Fibroblast of skin of left quadriceps (primary cell): ENCODE measurements at places on chromosomes 6 and 20.

- DNase-seq = no peak
These were observed 577.8 kb downstream of the MAFB start for GRCh38 chr20:40111282-40111681.

GRCh38 chr6:92617721-92618120 is 801.6 kb downstream of the EPHA7 start:
- no peak for DNase-seq

DNA sequence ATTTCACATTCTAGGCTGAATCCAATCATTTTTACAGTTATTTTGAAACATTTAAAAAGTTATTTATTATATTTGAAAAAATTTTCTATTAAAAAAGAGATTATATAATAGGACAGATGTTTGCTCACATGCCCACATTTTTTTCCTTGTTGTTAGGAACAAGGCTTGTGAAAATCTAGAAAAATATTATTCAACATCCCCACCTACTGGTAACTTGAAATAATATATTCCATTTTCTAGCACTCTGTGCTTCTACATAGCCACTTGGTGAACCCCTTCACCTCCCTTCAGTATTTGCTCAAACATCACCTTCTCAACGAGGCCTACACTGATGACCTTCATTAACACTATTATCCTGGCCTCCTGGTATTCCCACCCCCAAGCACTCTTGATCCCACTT is 18.3 kb upstream of the GPRC6A start:
- DNase-seq = no peak

- DNase-seq = peak; percentile 20
These were observed 189.7 kb downstream of the PACRG start for GRCh38 chr6:162917506-162917905.

DNA sequence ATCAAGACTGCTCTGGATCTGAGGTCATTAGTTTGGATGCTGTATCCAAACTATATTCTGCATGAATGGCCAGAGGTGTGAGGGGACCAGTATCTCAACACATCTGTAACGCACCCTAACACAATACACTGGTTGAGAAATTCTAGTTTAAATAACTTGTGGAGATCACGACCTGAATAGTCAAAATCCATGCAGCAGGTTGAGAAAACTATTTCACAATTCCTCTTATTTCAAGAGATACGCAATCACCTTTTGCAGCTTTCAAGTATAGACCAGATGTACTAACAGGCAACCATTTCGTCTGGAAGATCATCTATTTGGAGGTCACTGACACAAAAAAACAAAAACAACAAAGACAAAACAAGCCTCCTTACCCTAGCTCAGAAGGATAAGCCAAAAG is 11.1 kb downstream of the CSNK2A1 start:
- no peak for DNase-seq

DNA sequence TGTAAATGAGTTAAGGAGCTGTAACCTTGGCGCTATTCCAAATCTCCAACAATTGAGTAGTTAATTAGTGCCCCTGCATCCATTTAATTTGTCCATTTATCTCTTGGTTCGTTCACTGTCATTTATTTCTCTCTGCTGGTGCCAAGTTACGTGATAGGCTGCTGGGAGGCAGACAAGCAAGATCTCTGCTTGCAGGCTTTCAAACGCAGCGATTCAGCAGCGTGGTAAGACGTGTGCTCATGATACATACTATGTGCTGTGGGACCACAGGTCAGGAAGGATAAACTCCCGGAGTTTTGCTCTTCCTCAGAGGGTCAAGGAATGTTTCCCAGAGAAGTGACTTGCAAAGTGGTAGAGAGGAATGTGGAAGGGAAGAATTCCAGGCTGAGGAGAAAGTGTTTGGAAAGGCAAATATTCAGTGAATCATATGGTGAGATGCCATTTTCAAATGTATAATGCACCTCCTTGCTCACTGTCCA is 46.4 kb downstream of the UTRN start:
- peak; percentile 33 for DNase-seq

GRCh38 chr20:37438464-37439222 is 82.4 kb upstream of the NNAT start:
- no peak for DNase-seq

- DNase-seq = no peak
These were observed 164.3 kb upstream of the SOX4 start for GRCh38 chr6:21429291-21429690.

DNA sequence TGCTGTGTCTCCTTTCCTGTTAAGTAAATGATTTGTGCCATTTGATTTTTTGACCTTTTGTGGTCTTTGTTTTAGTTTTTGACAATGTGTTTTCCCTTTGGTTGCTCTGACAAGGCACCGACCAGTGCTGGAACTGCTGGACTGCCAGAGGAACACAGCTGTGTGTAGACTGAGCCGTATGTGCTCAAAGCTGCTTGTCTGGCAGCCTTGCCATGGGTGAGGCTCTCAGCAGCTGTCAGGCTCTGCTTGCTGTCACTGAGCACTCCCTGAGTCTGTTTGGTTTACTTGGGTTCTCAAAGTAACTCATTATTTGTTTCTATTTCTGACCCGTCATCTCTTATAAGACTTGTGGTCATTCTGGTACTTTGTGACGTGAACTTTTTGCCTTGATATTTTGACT is 15.1 kb upstream of the SNRPB start:
- no peak for DNase-seq

GRCh38 chr6:134347885-134348805 is 30.2 kb upstream of the SGK1 start:
- peak; percentile 42 for DNase-seq

- no peak for DNase-seq
These were observed 10.5 kb downstream of the BCL2L1 start for GRCh38 chr20:31712112-31712553.

- DNase-seq = no peak
These were observed 174.3 kb downstream of the CDH4 start for GRCh38 chr20:61426352-61426751.

GRCh38 chr6:135372758-135373157 is 124.8 kb downstream of the AHI1 start:
- DNase-seq = no peak

- DNase-seq = no peak
These were observed 5.3 kb upstream of the FUCA2 start for GRCh38 chr6:143516690-143517446.

- DNase-seq = no peak
These were observed 185.9 kb downstream of the ANKRD60 start for GRCh38 chr20:58042591-58042990.

DNA sequence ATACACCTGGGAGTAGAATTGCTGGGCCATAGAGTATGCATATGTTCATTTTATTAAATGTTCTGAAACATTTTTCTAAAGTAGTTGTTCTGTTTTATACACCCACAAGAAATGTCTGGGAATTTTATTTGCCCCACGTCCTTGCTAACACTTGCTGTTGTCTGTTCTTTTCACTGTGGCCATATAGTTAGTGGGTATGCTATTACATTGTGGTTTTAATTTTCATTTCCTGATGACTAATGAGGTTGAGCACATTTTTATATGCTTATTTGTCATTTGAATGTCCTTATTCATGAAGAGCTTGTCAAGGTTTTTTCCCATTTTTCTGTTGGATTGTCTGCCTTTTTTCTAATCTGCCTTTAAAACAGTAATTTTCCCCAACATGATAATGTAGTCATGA is 41.5 kb upstream of the TGM3 start:
- no peak for DNase-seq

DNA sequence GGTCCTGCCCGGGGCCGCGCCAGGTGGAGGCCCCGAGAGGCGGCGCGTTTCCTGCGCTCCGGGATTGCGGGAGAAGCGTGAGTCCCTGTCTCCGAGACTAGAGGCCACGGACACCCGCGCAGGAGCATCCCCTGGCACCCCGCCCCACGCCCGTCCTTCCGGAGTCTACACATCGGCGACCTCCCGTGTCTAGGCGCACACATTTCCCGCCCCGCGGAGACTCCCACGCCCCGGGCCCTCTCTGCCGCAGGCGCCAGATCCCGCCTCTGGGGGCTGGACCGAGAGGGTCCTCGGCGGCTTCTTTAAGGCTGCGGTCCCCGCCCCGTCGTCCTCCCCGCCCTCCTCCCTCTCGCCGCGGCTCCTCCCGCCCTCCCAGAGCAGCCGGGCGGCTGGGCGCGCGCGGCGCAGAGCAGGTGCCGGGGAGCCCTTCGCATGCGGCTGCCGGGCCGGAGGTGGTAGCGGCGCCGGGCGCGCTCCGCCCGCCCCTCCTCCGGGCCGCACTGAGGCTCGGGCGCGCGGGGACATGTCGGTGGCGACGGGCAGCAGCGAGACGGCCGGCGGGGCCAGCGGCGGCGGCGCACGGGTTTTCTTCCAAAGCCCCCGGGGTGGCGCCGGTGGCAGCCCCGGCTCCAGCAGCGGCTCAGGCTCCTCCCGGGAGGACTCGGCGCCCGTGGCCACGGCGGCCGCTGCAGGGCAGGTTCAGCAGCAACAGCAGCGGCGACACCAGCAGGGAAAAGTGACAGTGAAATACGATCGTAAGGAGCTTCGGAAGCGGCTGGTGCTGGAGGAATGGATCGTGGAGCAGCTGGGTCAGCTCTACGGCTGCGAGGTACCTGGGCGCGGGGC is at the start of gene PPP1R14C:
PPP1R14C (plus strand) TSS at position 375 of the 846 bp plus-strand sequence; CDS start at position 524, 149 bp downstream.
- no peak for DNase-seq
